NCI-H446 treated with DMSO at 0.1 percent for 48 hours (cell line): ENCODE measurements at places on chromosomes 13 and 19.

DNA sequence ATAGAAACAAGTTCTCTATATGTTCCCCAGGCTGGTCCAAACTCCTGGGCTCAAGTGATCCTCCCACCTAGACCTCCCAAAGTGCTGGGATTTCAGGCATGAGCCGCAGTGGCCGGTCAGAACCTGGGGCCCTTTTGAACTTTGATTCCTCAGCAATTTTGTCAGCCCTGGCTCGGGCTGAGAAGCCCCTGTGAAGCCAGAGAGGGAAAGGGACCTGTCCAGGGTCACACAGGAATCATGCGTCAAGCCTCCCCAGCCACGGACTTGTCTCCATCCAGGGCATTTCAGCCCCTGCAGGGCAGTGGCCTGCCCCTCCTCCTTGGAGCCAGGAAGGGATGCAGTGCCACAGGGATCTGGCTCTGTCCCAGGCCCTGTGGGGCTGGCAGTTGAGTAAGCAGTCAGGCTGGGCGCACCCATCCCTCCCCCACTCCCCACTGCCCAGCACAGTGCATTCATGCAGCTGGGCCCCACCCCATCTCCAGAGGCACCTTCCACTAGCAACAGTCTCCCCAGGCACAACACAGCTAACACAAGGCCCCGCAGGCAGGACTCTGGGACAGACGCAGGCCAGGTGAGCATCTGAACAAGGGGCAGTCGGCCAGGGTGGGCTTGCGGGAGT lies at the start of gene CAPS:
Gene CAPS (plus strand): TSS at position 516 of the 619 bp plus-strand sequence. CDS start 153 bp downstream, outside the sequence.
- DNase-seq = no peak

DNA sequence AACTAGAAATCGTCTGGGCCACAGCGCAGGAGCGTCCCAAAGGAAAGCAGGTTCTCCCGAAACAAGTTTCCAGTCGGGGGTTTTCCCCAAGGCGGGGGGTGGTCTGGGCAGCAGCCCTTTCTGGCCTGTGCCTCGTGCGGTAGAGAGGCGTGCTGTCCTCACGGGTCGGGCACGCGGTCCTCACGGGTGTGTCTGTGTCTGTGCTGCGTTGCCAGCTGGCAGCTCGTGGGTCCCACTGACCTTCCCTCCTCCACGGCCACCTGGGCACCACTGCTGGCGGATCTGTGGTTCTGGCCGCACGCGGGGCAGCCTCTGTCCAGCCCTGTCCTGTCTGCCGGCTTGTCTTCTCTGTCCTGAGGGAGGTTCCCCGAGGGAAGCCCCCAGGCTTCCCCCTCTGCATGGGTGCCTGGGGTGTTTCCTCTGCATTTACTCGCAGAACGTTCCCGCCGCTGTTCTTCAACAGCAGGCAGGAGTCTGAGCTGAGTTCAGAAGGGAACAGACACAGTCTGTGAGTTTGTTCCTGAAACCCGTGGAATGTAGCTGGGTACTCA lies 98.2 kb upstream of the MCF2L start:
- DNase-seq = no peak

DNA sequence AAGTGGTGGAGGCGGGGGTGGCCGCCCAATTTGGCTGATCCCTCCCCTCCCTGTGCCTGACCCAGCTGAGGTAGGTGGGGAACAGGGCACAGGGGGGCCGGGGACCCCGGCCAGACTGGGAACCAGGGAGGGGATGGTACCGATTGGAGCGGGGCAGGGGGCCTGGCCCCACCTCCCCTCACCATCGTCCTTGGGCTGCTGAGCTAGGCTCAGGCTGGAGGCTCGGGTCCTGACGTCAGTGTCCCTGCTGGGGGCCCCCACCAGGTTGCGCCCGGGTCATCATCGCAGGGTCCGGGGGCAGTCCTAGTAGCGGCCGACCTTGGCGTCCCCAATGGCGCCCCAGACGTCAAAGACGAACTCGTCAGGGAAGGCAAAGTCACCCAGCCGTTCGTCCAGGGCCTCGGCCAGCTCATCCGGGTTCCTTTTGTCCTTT lies 3.0 kb upstream of the PTGER1 start:
- no peak for DNase-seq

DNA sequence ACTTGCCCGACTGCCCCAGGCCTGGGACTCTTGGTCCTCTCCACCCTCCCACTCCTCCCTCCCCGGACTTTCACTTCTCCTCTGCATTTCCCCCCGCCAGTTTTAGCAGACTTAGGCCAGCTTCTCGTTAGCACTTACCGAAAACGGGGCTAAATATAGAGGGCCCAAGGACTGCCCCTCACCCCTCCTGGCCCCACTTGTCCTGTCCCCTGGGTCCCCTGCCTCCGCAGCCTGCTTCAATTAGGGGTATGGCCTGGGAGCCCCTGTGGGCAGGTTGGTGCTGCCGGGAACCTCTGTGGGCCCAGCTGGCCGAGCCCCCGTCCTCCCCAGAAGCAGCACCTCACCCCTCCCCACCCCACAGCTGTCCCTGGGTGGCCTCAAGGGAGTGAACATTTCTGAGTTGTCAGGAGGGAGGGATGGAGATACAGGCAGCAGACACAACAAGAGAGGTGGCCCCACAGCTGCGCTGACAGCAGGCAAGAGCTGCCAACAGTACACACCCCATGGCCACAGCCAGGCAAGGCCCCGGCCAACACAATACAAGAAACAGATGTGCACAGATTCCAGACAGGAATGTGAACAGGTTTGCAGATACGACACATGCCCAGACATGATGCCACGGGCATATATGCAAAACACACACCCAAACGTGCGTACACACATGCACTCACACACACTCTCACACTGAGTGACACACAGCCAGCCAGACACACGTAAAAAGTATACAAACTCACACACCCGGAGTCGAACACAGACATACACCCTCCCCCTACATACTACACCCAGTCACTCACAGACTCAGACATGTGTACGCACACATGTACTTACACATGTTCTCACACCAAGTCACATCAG lies 2.6 kb downstream of the POU2F2 start:
- no peak for DNase-seq

GRCh38 chr13:88248393-88248792 lies 577.2 kb downstream of the SLITRK5 start:
- DNase-seq = no peak

DNA sequence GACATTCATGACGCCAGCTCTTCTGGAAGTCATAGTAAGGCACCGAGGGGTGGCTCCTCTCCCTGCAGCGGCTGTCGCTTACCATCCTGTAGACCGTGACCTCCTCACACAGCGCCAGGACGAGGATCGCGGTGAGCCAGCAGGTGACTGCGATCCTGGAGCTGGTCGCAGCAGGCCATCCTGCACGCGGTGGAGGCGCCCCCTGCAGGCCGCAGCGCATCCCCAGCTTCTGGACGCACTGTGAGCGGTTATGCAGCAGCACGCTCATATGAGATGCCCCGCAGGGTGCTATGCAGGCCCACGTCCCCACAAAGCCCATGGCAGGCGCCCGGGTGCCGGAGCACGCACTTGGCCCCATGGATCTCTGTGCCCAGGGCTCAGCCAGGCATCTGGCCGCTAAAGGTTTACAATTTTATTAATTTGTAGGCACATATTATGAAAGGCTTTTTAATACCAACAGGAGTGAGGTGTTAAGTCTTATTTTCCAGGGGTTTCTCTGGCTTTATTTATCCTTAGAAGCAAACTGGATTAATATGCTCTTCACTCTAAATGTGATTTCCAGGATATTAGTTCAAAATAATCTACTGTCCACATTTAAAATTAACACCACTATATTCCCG lies 35.6 kb upstream of the PSPC1 start:
- DNase-seq = no peak

GRCh38 chr19:50705422-50706019 lies 14.1 kb downstream of the SHANK1 start:
- no peak for DNase-seq

DNA sequence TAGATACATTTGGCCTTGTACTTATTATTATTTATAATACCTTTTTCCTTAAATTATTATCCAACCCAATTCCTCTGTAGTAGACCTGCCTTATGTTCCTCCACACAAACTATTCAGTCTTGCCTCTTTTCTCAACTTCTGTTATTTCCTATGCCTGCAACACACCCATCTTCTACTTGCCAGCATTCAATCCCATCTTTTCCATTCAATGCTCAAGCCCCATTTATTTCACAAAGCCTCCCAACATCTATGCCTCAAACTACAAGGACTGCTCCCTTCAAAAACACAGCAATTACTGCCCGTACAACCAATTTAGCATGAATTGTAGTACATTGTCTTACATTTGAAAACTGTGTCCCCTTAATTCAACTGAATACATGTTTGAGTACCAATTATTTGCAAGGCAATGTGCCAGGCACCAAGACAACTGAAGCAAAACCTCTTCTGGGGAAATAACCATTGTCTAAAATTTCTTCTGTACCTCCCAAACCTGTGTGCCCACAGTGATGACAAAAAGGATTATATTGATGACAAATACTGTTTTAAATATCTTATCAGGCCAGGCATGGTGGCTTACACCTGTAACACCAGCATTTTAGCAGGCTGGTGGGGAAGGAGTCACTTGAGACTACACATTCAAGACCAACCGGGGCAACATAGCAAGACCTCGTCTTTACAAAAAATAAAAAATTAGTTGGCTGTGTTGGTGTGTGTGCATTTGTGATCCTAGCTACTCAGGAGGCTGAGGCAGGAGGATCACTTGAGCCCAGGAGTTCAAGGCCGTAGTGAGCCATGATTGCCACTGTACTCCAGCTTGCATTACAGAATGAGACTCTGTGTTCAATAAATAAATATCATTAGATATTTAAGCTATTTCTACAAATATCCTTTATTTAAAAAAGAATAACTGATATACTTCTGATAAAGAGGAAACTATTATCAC lies 35.1 kb downstream of the ELF1 start:
- no peak for DNase-seq
